ENCODE measurements at places on chromosomes 5 and 9.

DNA sequence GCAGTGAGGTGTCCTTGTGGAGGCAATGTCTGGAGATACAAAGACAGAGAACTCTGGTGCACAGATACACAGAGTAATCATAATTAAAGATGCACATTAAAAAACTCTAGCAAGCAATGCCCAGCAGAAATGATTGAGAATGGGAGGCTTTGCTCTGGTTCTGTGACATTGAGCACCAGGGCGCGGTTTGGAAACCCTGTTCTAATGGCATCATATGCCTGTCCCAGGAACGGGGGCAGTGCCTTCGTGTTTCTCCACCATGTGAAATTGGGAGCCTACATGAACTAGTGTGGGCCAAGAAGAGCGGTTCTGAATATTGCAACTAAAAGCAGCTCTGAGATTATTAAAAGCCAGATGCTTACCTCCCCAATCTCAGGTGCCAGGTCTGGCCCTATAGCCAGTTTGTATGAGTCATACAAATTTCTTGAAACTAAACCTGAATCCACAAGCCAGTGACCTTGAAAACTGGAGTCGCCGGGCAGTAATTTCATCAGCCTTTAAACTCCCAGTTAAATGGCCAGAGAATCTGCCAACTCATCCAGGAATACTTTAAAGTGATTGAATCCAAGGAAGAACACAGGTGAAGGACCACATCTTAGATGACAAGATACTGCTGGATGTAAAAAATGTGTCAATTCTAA is 22.2 kb upstream of the CTSL start:
- no peak for DNase-seq
- H3K36me3 ChIP-seq: no peaks in the 10 kb centered on the region
- no peaks in the 10 kb centered on the region for H3K4me1 ChIP-seq
- no peaks in the 10 kb centered on the region for H3K27me3 ChIP-seq
- H3K4me3 ChIP-seq: no peak overlapping the region
- no peak overlapping the region for H3K27ac ChIP-seq

GRCh38 chr9:18472841-18473251 is 1.1 kb upstream of the ADAMTSL1 start:
- H3K27ac ChIP-seq: peak overlapping the region; percentile 4
- DNase-seq: no peak
- peaks cover 17% of the 10 kb centered on the region for H3K4me1 ChIP-seq
- H3K36me3 ChIP-seq: no peaks in the 10 kb centered on the region
- no peak overlapping the region for H3K4me3 ChIP-seq

- no peak for DNase-seq
- no peaks in the 10 kb centered on the region for H3K4me1 ChIP-seq
- H3K36me3 ChIP-seq: no peaks in the 10 kb centered on the region
- H3K27ac ChIP-seq: no peak within 1 kb of the TSS
These were observed at the start of gene SARDH for GRCh38 chr9:133737774-133738639. Gene SARDH, minus strand, starts transcription at chr9:133738352. Its CDS starts 4,179 bp downstream, at chr9:133734173.

GRCh38 chr5:173304591-173304988 is 23.6 kb downstream of the STC2 start:
- H3K36me3 ChIP-seq: no peaks in the 10 kb centered on the region
- no peaks in the 10 kb centered on the region for H3K4me1 ChIP-seq
- H3K4me3 ChIP-seq: no peak overlapping the region
- H3K27me3 ChIP-seq: no peaks in the 10 kb centered on the region
- no peak for DNase-seq

GRCh38 chr9:91571036-91571435 is 147.4 kb upstream of the NFIL3 start:
- H3K27me3 ChIP-seq: no peaks in the 10 kb centered on the region
- DNase-seq: no peak
- no peaks in the 10 kb centered on the region for H3K36me3 ChIP-seq
- no peaks in the 10 kb centered on the region for H3K4me1 ChIP-seq

GRCh38 chr5:148437249-148437648 is 53.5 kb downstream of the FBXO38 start:
- peaks cover 62% of the 10 kb centered on the region for H3K36me3 ChIP-seq
- no peaks in the 10 kb centered on the region for H3K27me3 ChIP-seq
- no peaks in the 10 kb centered on the region for H3K4me1 ChIP-seq
- H3K4me3 ChIP-seq: no peak overlapping the region
- no peak overlapping the region for H3K27ac ChIP-seq

- H3K4me1 ChIP-seq: peaks cover 13% of the 10 kb centered on the region
- no peak for DNase-seq
- no peaks in the 10 kb centered on the region for H3K36me3 ChIP-seq
- no peaks in the 10 kb centered on the region for H3K27me3 ChIP-seq
These were observed 79.3 kb upstream of the SH3PXD2B start for GRCh38 chr5:172533399-172534228.

DNA sequence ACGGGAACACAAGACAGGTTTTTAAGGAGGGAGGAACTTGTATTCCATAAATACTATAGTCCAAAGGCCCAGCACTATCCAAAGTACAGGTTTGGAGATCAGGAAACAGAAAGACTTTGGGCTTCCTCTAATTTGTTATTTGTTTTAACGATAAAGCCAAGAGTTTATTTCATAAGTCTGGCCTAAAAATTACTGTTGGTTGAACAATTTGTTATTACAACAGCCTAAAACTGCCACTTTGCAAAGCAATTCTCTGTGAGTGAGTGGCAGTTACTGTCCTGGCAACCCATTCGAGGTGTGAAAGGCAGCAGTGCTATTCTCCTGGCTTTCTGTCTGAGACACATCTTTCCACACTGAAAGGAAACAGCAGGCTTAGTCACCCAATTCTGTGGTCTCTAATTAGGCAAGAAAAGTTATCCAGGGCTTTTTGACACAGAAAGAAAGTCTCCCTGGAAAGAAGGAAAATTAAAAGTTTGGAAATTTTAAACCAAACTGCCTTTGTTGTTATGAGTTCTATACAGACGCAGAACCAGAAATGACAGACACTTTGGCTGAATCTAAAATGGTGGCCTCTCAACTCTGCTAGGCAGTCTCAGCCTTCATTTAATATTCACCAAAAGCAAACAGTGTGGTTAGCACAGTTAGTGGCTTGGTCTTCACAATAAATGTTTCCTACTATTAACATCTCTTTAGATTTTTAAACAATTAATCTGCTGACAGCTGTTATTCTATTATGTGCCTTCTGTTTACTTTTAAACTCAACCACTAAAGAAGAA is 33.9 kb downstream of the PSMB7 start:
- H3K36me3 ChIP-seq: peaks cover 45% of the 10 kb centered on the region
- no peaks in the 10 kb centered on the region for H3K4me1 ChIP-seq
- no peak for DNase-seq
- no peak overlapping the region for H3K4me3 ChIP-seq
- no peaks in the 10 kb centered on the region for H3K27me3 ChIP-seq
- no peak overlapping the region for H3K27ac ChIP-seq

DNA sequence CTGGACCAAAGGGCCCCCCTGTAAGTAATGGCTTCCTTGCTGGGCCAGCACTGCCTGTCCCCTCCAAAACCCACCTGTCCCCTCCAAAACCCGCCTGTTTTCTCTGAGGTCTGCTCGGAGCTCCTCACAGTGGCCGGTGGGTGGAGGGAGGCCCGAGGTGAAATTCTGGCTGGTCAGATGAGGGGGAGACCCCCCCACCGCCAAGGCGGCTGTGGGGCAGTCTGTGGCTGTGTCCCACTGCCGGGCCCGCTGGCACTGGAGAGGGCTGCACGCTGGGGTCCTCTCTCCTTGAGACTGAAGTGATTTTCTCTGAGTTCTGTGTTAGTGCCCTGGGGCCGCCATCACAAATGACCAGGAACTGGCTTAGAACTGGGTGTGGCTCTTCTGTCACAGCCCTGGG is 83.7 kb upstream of the FCN2 start:
- no peaks in the 10 kb centered on the region for H3K27me3 ChIP-seq
- no peak overlapping the region for H3K4me3 ChIP-seq
- no peak overlapping the region for H3K27ac ChIP-seq
- H3K4me1 ChIP-seq: no peaks in the 10 kb centered on the region

DNA sequence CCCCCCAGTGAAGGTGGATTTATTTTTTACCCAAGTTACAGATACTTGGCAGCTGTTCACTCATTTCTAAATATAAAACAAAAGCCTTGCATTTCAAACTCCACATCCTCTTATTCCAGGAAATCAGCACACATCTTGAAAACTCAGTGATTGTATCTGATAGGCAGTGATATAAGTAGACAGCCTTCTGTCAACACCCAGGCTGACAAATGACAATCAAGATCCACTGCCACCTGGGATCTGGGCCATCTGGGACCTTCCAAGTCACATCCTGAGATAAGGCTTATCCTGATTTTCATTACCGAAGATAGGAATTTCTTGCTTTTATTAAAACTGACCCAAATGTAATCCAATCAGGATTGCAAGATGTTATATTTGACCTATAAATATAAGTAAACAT is 201.3 kb upstream of the PUM3 start:
- H3K36me3 ChIP-seq: no peaks in the 10 kb centered on the region
- H3K27ac ChIP-seq: no peak overlapping the region
- DNase-seq: no peak
- no peak overlapping the region for H3K4me3 ChIP-seq

DNA sequence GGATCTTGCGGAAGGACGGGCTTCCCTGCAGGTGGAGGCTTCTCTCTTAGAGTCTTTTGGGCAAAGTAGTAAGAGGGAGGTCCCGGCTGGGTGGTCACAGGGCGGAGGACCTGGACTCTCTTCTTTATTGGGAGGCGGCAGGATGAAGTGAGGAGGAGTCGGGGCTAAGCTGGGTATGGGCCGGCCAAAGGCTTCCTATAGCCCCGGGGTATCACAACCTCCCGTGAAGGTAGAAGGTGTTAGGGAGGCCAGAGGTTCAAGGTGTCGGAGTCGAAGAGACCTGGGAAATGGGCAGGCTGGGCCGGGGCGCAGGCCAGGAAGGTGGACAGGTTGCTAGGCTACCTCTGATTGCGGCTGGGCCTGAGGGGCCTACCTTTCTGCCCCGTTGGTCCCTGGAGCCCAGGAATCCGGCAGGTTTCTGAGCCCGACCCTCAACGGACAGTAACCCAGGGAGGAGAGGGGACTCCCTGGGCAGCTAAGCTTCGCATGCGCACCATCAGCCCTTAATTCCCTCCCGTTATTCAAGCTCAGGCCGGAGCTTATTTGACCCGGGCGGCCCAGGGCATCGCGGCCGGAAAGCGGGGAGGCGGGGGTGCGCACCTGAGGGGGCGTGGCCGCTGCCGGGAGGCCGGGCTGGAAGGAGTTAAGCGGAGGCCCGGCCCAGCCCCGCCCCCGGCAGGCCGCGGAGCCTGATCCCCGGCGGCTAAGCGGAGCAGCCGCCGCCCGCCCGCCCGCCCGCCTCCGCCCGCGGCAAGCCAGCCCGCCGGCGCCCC is at the start of gene TESK1:
TSS of gene TESK1 (plus strand) at position 685 of the 773 bp plus-strand sequence. CDS start 358 bp downstream, outside the sequence.
- DNase-seq: peak; percentile 88
- no peaks in the 10 kb centered on the region for H3K27me3 ChIP-seq
- peak within 1 kb of the TSS; percentile 94 for H3K4me3 ChIP-seq

GRCh38 chr5:168076561-168076991 is 214.9 kb upstream of the WWC1 start:
- no peak overlapping the region for H3K4me3 ChIP-seq
- no peak overlapping the region for H3K27ac ChIP-seq
- DNase-seq: no peak
- H3K4me1 ChIP-seq: no peaks in the 10 kb centered on the region

DNA sequence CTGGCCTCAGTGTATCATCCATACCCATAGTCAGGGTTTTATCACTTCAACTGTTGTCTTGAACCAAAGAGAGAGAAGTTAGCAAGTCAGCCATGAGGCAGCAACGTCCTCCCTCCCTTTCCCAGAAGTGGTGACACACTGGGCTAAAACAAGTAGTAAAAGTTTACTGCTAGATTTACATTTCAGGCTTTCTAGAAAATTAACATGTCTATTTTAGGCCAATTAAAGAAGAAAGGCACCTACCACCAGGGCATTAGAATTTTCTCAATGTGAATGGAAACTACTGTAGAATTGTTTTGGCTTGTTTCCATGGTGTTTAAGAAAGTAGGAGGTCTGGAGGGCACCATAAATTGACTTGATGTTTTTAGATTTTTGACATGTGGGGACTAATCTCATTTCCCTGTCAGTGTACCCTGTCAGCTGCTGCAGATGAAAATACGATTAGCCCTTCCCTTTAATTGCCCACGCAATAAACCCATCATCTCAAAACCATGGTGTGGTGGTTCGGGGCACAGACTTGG is 121.8 kb upstream of the ELL2 start:
- H3K27ac ChIP-seq: no peak overlapping the region
- DNase-seq: no peak
- H3K27me3 ChIP-seq: no peaks in the 10 kb centered on the region
- peaks cover 8% of the 10 kb centered on the region for H3K4me1 ChIP-seq
- H3K36me3 ChIP-seq: no peaks in the 10 kb centered on the region

DNA sequence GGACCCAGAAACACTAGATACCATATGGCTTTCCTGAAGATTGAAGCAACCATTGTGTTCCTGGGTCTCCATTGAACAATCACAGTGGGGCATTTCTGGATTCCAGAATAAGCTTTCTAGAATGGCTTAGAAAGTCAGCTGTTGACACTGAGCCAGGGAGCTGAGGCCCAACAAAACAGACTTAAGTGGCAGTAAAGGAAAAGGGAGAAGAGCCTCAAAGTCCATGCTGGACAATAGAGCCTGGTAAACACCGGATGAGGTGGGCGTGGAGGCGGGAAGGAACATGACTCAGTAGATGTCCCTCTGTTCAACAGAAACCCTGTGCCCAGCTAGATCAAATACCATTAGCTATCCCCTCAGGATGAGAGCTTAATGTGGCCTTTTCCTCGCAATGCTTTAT is 14.8 kb downstream of the SPARC start:
- peaks cover 81% of the 10 kb centered on the region for H3K36me3 ChIP-seq
- peak overlapping the region; percentile 91 for H3K27ac ChIP-seq
- H3K4me3 ChIP-seq: no peak overlapping the region
- H3K27me3 ChIP-seq: no peaks in the 10 kb centered on the region
- peak; percentile 83 for DNase-seq
- peaks cover 13% of the 10 kb centered on the region for H3K4me1 ChIP-seq

DNA sequence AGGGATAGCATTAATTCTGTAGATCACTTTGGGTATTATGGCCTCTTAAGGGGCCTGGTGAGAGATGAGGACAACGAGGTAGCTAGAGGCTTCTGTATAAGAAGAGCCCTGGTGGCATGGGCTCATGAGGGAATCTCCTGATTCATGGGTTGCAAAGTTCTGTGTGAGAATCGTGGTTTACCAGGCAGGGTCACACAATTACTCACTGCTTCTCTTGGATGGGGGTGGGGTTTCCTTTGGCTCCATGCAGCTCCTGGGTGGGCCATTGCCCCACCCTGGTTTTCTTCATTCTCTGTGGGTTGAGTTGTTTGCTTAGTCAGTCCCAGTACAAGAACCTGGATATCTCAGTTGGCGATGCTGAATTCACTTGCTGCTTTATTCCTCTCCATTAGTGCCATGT is 30.9 kb upstream of the TNFSF15 start:
- H3K4me1 ChIP-seq: no peaks in the 10 kb centered on the region
- no peak overlapping the region for H3K27ac ChIP-seq
- no peaks in the 10 kb centered on the region for H3K36me3 ChIP-seq
